Activated effector memory CD4-positive, alpha-beta T cell treated with Interleukin-2 at 50 U/mL for 16 hours (primary cell): ENCODE measurements at places on chromosomes 11 and 22.
A peak's percentile ranks its signal among the peaks of the same experiment; 100 is the strongest.

DNA sequence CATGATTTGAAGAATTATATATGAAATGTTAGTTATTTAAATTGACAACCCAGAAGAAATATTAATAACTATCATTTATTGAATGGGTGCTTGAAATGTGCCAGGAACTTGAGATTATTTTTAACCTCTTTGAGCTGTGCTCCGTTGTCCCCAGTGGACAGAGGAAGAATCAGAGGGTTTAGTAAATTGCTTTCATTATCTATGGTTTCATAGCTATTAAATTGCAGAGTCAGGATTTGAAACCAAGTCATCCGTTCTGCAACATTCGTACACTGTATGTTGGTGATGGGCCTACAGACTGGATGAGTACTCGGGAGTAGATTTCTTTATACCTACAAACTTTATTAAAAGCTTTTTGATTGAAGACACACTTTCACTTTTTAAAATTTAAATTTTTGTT is 4.9 kb downstream of the HSD17B12 start:
- DNase-seq, result no peak

- DNase-seq, result peak; percentile 25
Observed at GRCh38 chr11:118290923-118291322, 13.6 kb upstream of the CD3E start.

DNA sequence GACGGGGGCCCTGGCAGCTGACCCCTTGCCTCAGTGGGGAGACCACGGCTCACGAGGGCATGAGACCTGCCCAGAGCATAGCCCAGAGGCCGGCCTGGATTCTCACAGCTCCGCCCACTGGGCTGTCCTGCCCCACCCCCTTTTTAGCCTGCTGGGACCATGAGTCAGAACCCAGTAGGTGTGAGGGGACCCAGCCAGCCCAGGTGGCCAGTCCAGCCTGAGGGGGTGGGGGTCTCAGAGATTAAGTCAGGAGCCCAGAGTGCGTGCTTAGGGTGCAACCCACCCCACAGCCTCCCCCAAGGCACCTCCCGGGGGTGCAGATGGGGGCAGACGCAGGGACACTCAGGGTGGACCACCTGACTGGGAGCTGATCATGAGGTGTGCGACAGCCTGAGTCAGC is 40.1 kb upstream of the PPARA start:
- no peak for DNase-seq

DNA sequence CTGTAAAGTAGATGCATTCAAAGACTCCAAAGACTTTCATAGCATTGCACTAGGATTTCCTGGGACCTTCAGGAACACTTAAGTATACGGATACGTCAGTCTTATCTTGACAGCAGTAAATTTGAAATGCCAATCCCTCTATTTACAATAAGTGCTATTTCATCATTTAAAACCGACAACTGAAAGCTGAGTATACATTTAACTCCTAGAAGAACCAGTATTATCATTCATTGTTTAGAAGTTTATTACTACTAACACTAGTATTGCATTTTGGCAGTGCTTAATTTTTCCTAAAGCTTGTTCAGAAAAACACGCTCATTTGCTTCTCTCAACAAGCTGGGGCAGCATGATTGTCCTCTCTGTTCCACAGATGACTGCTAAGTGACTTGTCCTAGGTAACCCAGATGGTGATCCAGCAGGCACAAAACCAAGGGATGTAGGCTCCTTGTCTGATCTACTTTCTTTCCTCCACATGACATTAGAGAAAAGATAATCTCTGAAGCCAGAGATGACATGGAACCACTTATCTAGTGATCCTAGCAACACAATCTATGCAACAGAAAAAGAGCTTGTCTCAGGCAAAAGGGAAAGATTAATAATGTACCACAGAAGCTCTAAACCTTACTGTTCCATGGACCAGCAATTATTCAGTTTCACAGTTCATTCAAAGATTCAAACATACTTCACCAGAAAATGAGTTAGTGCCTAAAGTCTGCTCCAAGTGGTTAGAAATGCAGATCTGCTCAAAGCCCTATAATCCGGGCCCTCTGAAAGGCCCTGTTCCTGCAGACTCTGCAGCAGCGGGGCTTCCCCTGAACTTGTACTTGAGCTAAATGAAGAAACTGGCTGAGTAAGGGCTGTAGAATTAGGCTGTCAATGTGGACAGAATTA is 5.2 kb downstream of the MAML2 start:
- no peak for DNase-seq

DNA sequence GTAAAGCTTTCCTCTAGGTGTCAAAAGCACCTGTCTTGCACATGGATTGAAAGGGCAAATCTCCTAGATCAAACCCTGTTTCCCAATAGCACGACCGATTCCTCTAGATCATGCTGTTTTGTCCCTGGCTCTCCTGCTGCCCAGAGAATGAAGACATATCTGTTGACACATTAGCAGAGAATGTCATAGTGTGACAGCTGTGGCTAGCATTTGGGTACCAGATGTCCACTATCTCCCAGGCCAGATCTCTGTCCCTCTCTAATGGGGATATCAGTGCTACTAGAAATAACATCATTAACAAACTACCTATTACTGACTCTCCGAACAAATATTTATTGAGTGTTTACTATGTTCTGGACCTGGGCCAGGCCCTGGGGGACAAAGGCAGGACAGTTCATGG is 72.4 kb upstream of the ISX start:
- DNase-seq, result no peak

- DNase-seq, result no peak
Observed at GRCh38 chr11:78061088-78061920, 2.4 kb upstream of the THRSP start.

GRCh38 chr11:127035824-127036223 is 35.3 kb upstream of the KIRREL3 start:
- DNase-seq, result no peak

- no peak for DNase-seq
Observed at GRCh38 chr11:6245536-6245935, 6.6 kb downstream of the CNGA4 start.

DNA sequence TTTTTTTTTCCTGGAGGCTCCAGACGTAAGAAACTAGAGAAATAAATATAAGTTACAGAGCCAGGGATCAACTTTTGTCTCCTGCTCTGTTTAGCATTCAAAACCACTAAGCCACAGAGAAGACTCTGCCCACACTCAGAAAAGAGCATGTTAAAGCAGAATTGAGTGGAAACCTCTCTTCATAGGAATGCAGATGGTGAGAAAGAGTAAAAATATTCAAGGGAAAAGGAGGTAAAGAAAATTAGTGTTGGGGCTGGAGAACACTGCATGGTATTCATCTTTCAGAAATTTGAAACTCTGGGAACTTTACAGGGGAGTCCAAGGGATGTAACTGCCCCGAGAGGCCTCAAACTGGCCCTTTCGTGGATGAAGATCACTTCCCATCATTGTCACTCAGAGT is 65.1 kb downstream of the CLMP start:
- no peak for DNase-seq

DNA sequence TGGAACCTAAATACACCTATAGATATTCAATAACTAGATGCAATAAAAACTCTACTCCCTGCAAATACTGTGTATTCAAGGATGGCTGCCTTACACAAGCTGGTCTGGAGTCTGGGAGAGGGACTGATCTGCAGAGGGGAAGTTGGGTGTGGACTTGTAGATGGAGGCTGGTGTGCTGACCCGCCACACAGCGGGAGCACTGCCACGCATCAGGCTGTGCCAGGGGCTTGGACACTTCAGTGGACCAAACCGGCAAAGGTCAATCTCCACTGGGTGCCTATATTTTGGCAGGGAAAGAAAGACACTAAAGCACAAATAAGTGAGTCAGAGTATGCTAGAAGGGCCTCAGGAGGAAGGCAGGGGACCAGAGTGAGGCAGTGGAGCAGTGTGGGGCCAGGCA is 2.1 kb upstream of the SHANK3 start:
- DNase-seq, result no peak
